ENCODE measurements at places on chromosomes 3 and 15. TPM values are rescaled to one million over a fixed set of nuclear protein-coding genes. Genes with fewer than 3 reads are reported as not detected.

The CFAP100 gene
- not detected for total RNA-seq

The GRK7 gene
- total RNA-seq = 0.12 TPM

The CAV3 gene
- not detected for total RNA-seq

The GP5 gene
- total RNA-seq = not detected

The ECT2 gene
- total RNA-seq = 77.4 TPM

The FILIP1L gene
- total RNA-seq = not detected

The IGSF10 gene
- total RNA-seq = 0.12 TPM

The MTFMT gene
- total RNA-seq = 31.3 TPM

The KLHL40 gene
- not detected for total RNA-seq

The RASA2 gene
- total RNA-seq = 3.7 TPM

The ZPLD1 gene
- not detected for total RNA-seq

The BCHE gene
- not detected for total RNA-seq

GRCh38 chr3:181103605-181104004, 114.1 kb upstream of the DNAJC19 start:
- peak; percentile 50 for DNase-seq
- no peak overlapping the region for H3K27ac ChIP-seq
- no peaks in the 10 kb centered on the region for H3K36me3 ChIP-seq
- no peaks in the 10 kb centered on the region for H3K4me1 ChIP-seq
- peaks cover 13% of the 10 kb centered on the region for H3K27me3 ChIP-seq
- no peak overlapping the region for H3K4me3 ChIP-seq

GRCh38 chr3:168422843-168423242, 327.1 kb upstream of the GOLIM4 start:
- no peak for DNase-seq
- no peaks in the 10 kb centered on the region for H3K27me3 ChIP-seq
- no peaks in the 10 kb centered on the region for H3K36me3 ChIP-seq
- no peak overlapping the region for H3K4me3 ChIP-seq
- H3K27ac ChIP-seq = no peak overlapping the region

DNA sequence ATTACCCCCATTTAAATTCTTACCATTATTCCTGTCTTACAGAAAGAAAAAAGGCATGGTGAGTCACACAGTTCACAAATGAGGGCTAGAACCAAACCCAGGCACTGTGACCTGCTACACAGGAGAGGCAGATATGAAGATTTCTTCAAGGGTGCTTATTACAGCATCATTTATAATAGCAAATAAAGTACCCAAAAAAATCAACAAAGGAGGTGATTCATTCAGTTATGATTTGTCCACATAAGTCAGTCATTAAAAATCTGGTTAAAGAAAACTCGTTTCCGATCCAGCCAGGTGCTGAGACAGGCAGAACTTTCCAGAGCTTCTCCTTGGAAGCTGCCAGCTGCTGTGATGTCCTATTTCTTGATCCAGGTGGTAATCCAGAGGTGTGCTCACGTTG, 7.5 kb upstream of the LOXL1 start:
- H3K4me1 ChIP-seq = peaks cover 92% of the 10 kb centered on the region
- no peak overlapping the region for H3K4me3 ChIP-seq
- H3K27ac ChIP-seq = peak overlapping the region; percentile 71
- DNase-seq = peak; percentile 89
- H3K27me3 ChIP-seq = no peaks in the 10 kb centered on the region
- peaks cover 53% of the 10 kb centered on the region for H3K36me3 ChIP-seq

GRCh38 chr3:8486936-8487335, 14.7 kb upstream of the LMCD1 start:
- H3K4me3 ChIP-seq = no peak overlapping the region
- H3K27me3 ChIP-seq = no peaks in the 10 kb centered on the region
- H3K27ac ChIP-seq = no peak overlapping the region
- DNase-seq = no peak

- no peaks in the 10 kb centered on the region for H3K36me3 ChIP-seq
- no peak overlapping the region for H3K4me3 ChIP-seq
- H3K27me3 ChIP-seq = no peaks in the 10 kb centered on the region
- no peak overlapping the region for H3K27ac ChIP-seq
- H3K4me1 ChIP-seq = no peaks in the 10 kb centered on the region
Observed at GRCh38 chr3:127462111-127462655, 128.3 kb downstream of the TPRA1 start.

DNA sequence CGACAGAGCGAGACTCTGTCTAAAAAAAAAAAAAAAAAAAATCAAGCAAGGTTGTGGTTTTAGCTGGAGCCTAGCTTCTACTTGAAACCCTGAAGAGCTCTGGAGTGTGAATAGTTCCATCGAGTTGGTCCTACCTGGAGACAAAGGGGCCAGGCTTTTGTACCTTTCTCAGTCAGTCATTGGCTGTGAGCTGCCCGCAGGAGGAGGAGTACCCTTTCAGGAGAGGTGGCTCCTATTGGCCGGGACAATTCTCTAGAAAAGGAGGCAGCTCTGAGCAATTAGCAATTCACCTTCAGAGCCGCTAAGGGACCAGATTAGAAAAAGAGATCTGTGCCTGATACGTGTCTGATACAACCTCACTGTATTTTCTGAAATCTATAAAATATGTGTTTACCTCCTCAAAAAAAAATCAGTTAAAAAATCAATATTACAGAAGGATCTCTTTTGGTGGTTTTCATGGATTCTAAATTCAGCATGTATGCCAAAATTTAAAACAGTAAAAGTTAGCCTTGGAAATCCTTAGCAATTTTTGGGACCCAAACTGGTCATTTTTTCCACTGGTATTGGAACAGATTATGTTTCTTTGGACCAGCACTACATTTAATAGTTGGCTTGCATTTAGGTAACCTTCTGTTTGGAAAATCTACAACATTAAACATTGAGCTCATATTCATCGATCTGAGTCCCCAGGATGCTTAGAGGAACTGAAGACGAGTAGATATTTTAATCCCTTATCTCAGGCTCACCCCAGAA, 29.7 kb upstream of the PDCD6IP start:
- DNase-seq = no peak
- no peaks in the 10 kb centered on the region for H3K27me3 ChIP-seq
- H3K4me3 ChIP-seq = no peak overlapping the region
- no peaks in the 10 kb centered on the region for H3K36me3 ChIP-seq
- no peaks in the 10 kb centered on the region for H3K4me1 ChIP-seq

GRCh38 chr3:10876661-10877060, 60.6 kb downstream of the SLC6A11 start:
- H3K27ac ChIP-seq = no peak overlapping the region
- no peaks in the 10 kb centered on the region for H3K4me1 ChIP-seq
- H3K36me3 ChIP-seq = no peaks in the 10 kb centered on the region
- no peaks in the 10 kb centered on the region for H3K27me3 ChIP-seq
- no peak overlapping the region for H3K4me3 ChIP-seq
- no peak for DNase-seq

DNA sequence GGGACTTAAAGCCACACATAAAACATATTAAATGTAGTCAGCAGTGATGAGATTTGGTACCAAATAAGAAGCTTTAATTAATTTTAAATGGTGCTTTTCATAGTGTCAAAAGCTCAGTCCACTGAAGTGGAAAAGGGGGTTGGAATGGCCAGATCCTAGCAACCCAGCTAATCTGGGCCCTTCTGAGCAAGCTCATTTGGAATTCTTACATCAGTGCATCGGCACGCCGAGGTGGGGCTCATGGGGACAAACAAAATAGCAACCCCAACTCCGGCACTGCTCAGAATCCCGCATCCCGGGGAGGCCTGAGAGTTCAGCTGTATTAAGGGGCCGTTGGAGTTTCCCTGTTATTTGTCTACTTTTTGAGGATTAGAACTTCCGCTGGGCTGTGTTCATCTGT, 526.4 kb downstream of the SOX2 start:
- no peaks in the 10 kb centered on the region for H3K36me3 ChIP-seq
- DNase-seq = no peak
- H3K4me1 ChIP-seq = peaks cover 15% of the 10 kb centered on the region
- no peak overlapping the region for H3K4me3 ChIP-seq

DNA sequence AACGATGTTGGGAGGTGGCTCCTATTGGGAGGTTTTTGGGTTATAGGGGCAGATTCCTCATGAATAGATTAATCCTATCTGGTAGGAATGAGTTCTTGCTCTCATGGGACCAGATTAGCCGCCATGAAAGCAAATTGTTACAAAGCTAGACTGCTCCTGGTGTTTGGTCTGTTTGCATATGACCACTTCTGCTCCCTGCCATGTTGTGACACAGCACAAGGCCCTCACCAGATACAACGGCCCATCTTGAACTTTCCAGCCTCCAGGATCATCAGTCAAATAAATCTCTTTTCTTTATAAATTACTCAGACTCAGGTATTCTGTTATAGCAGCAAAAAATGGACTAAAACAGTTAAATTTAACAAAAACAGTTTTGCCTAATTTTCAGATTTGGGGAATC, 34.4 kb downstream of the TRIM42 start:
- no peaks in the 10 kb centered on the region for H3K4me1 ChIP-seq
- no peak overlapping the region for H3K27ac ChIP-seq
- no peaks in the 10 kb centered on the region for H3K27me3 ChIP-seq
- H3K36me3 ChIP-seq = no peaks in the 10 kb centered on the region

DNA sequence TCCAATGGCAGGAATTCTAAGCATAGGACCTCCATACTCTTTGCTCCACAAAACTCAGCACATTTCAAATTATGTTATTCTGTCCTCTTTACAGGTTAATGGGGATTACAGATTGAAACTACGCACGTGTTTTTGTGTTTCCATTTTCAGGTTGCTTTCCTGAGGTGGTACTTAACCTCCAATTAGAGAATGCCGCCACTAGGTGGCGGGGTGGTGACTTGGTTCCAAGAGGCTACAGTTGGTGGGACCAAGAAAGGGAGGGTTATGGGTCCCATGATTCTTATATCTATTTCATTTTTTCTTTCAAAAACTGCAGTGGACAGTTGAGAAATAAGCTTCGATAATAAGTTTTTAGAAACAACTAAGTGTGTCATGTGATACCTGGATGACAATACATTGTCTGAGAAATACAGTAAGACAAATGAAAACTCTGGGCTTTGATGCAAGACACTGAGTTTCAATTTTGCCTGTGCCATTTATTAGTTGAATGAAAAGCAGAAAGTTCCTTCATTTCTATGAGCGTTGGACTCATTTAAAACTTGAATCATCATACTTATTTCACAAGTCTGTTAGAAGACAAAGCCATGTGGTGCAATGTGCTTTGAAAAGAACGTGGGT, 539.0 kb downstream of the FGF12 start:
- peaks cover 6% of the 10 kb centered on the region for H3K27me3 ChIP-seq
- H3K36me3 ChIP-seq = no peaks in the 10 kb centered on the region

- no peak overlapping the region for H3K4me3 ChIP-seq
- no peak overlapping the region for H3K27ac ChIP-seq
Observed at GRCh38 chr3:95424279-95424678, 1361.4 kb downstream of the NSUN3 start.

DNA sequence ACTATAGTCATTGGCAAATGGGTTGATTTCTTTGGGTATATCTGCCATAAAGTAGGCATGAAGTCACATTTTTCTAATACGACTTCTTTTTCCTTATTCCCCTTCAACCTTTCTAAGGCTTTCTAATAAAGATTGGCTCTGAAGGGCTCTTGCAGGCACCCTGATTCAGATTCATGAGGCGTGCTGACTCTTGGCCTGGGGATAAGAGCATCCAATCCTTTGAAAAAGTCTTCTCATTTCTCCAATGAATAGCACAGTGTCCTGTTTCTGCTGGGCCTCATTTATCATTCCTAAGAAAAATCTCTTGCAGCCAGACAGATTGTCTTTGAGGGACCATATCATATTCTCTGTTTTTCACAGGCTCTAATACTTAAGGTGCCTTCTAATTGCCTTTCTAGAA, 32.3 kb upstream of the BNIP2 start:
- H3K4me3 ChIP-seq = no peak overlapping the region
- no peak for DNase-seq
- peaks cover 64% of the 10 kb centered on the region for H3K27me3 ChIP-seq
- H3K27ac ChIP-seq = no peak overlapping the region
- no peaks in the 10 kb centered on the region for H3K36me3 ChIP-seq

DNA sequence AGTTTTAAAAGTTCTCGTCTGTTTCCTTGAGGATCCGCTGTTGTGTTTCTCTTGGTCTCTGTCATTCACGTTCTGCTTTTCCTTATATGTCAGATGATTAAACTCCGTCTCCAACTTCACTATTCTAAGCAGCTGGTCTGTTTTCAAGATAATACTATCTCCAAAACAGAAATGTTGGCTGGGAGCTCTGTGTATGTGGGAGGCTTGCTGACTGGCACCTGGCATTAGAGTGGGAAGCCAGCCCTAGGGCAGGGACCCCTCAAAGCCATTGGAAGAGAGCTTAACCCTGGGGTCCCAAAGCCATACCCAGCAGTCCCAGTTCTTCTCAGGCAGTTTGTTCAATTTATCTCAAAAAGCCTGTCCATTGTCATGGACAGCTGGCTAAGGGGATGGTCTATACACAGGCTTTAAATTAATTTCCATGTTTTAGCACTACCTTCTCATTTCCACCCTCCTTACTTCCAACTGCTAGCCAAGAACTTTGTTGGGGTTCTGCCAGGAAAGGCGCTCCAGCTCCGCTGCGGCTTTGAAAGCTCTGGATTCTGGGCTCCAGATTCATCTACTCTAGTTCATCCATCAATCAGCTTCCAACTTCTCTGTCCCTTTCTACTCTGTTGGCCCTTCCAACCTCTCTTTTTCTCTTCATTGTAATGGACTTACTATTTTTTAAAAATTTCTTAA, 9.2 kb downstream of the BTBD1 start:
- H3K27ac ChIP-seq = no peak overlapping the region
- no peaks in the 10 kb centered on the region for H3K27me3 ChIP-seq
- H3K36me3 ChIP-seq = peaks cover 27% of the 10 kb centered on the region
- peaks cover 9% of the 10 kb centered on the region for H3K4me1 ChIP-seq
- H3K4me3 ChIP-seq = no peak overlapping the region

DNA sequence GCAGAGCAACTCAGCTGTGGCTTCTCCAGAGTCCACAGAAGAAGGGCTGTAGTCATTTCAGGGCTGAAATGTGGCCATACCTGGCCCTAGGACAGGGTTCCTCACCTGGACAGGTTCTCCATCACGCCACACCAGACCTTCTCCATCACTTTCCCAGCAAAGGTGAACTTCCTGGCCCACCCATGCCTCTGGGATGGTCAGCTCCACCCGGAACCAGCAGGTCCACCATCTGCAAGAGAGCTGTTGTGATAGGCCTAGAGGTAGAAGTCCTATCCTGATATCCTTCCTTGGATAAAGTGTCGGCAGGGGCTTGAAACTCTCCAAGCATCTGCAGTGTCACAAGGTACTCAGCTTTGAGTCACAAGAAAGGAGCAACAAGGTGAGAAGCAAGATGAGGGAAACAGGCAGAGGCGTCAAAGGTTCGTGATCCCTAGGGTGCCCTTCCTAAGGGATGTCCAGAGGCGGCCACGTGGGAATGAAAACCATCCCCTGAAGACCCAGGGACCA, 948 bp downstream of the MAN2C1 start:
- DNase-seq = no peak
- H3K27me3 ChIP-seq = no peaks in the 10 kb centered on the region
- peaks cover 16% of the 10 kb centered on the region for H3K4me1 ChIP-seq
- H3K27ac ChIP-seq = no peak overlapping the region

DNA sequence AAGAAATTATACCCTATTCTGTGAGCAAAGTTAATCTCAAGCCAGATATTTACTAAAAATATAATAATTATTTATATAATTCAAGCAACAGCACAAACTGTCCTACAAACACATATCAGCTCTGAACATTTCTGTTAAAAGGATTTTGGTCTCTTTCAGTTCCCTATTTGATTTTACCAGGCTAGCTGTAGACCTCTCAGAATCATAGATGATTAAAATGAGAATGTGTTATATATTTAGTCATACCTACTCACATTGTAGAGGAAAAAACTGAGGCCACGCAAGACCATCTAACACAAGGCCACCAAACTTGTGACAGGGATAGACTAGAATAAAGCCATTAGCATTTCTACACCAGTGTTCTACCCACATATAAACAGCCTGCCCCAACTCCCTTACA, 28.5 kb downstream of the ACKR4 start:
- H3K27me3 ChIP-seq = no peaks in the 10 kb centered on the region
- DNase-seq = no peak
- H3K27ac ChIP-seq = no peak overlapping the region
- H3K4me3 ChIP-seq = no peak overlapping the region

GRCh38 chr3:120227710-120228347, 57.2 kb downstream of the GPR156 start:
- H3K27me3 ChIP-seq = no peaks in the 10 kb centered on the region
- no peaks in the 10 kb centered on the region for H3K4me1 ChIP-seq
- no peak for DNase-seq
- H3K4me3 ChIP-seq = no peak overlapping the region
